ENCODE measurements at places on chromosomes 12 and 14.

- no peak for DNase-seq
Measured at GRCh38 chr12:71645268-71645667, 18.4 kb downstream of the ZFC3H1 start.

DNA sequence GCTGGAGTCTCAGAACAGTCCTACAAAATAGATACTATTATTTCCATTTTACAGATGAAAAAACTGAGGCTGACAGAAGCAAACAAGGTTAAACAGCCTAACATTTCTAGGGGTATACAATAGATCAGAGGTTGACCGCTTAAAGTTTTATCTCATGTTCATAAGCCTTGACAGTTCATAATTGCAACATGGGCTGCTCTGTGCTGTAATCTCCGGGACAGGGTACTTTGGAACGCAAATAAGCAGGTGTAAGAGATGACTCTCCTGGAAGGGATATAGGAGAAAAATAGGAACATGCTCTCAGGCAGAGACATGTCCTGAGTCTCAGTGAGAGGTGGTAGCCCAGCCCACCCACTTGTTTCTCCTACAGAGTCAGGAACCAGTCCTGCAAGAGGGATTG lies 72.8 kb upstream of the RBM19 start:
- no peak for DNase-seq

- DNase-seq, result no peak
Measured at GRCh38 chr14:36553656-36554260, 28.7 kb downstream of the NKX2-8 start.

DNA sequence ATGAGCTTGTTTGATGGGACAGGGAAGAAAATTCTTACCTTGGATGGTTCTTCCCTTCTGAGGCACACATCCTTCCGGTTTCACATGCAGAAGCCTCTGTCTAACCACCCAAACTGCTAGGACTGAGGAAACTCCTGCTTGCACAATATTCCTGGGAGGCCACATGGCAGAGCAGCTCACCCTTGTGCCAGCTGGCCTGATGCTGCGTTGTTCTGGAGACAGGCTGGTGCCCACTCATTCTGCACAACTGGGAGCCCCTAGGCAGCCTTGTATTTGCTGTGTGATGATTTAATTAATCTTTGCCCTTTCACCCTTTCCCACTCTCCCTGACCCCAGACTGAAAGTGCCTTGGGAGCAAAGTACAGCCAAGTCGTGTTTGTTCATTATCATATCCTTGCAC lies 130.8 kb downstream of the RTN1 start:
- DNase-seq, result no peak

DNA sequence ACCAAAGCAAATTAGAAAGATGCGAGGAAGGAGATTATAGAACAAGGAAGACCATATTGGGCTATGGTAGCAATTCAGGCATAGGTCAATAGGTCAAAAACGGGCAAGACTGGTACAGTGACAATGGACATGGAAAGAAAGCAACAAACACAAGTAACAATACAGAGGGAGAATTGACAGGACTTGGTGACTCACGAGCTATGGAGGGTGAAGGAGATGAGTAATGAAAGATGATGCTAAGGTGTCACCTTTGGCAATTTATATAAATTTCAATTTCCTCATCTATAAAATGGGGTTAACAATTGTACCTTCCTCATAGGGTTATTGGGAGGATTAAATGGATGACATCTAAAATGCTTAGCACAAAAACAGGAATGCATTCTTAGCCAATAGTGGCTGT lies 15.1 kb upstream of the DUSP16 start:
- DNase-seq, result no peak

DNA sequence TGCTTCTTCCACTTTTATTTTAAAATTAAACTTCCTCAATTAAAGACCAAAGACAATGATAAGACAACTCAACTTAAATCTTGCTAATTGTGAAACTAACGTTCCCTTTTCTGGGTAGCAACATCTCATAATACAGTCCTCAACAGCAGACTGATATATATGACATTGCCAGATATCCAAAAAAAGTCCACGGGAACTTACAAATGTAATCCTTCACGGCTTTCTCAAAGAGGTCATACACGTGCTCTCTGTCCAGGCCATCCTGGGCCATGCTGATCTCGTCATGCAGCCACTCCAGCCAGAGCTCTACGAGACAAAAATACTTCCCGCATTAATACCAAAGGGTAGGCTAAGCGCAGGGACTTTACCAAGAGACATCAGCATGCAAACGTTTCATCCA lies 13.3 kb downstream of the SART3 start:
- no peak for DNase-seq

DNA sequence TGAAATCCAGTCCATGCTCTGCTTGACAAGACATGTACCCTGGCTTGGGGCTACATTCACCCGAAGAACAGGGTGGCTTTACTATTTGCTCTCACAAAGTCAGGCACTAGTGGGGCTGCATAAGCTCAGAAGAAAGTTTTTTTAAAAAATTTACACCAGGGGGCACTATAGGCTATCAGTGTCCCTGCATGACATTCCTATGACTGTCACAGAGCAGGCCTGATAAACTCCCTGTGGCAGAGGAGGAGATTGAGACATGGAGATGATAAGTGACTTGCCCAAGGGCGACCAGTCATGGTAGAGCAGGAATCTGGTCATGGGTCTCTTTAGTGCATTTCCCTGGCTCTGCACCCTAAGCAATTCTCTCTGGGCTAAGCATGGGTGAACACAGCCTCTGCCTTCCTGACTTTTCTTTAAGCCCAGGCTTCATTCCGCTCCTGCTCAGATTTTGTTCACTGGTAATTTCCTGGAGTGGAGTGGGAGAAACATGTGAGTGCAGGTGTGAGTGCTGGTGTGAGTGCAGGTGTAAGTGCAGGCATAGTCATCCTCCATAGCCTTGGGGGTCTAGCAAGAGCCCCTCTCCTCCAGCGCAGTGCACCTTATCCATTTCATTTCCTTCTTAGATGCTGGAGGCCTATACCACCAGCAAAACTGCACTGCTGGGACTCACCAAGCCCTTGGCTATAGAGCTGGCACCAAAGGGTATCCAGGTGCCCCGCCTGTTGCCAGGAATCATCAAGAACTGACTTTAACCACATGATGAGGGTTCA lies 91.6 kb downstream of the DHRS2 start:
- DNase-seq, result no peak

DNA sequence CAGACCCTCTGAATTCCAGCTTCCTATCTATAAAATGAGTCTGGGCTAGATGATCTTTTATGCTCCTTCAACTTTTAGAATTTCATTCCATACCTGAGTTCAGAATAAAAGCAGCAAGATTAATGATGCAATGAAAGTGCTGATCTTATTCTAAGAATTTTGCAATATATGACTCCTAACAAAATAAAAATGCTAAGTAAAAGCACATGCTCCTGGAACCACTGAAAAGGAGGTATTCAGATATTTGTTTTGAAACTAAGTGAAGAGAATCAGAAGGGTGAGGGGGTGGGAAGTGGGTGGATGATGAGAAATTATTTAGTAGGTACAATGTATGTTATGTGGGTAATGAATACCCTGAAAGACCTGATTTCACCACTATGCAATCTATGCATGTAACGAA lies 216.6 kb downstream of the PTPRO start:
- DNase-seq, result no peak

GRCh38 chr12:93065896-93066295 lies 136.8 kb upstream of the EEA1 start:
- no peak for DNase-seq

DNA sequence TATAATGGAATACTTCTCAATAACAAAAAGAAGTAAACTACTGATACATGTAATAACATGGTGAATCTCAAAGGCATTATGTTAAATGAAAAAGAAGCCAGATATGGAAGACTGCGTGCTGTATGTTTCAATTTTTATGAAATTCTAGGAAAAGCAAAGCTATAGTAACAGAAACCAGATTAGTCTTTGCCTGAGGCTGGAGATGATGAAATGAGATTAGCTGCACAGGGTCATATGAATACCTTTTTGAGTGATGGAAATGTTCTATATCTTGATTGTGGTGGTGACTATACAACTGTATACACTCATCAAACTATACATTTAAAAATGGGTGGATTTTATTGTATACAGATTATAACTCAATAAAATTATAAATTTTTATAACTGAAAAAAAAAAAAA lies 113.5 kb downstream of the TMEM30B start:
- no peak for DNase-seq

- DNase-seq, result no peak
Measured at GRCh38 chr12:27623645-27624044, 72.6 kb upstream of the REP15 start.

GRCh38 chr14:73153272-73153671 lies 17.0 kb downstream of the PSEN1 start:
- DNase-seq, result no peak

DNA sequence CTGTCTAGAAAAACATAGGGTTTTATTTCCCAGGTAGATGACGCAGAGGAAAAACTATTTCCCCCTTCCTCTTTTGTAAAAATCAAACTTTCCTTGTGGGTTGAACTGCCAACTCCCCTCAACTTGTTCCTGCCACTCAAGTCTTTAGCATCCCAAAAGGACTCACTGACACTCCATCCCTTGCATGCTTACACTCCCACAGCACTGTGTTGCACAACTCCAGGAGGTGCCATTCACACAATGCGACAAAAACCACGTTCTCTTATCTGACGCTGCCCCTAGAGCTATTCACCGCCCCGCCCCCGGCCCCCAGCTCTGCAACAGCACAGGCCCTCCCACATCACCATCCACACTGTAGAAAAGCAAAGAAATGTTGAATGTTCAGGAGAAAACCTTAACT lies 16.9 kb upstream of the STON2 start:
- DNase-seq, result no peak

DNA sequence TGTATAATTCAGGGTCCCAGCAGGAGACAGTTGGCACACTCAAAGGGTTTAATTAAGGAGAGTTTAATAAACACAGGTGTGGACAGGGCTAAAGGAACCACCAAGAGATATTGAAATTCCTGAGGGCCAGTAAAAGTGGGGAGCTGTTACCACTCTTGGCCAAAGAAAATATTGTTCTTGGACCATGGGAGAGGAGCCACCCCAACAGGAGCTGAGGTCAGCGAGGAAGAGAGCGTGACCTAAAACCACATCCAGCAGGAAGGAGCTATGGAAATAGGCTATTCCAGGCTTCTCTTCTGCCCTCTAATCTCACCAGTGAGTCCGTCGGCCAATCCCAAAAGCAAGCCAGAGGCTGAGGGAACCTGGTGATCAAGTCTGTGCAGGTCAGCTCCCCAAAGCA lies 390.8 kb downstream of the MED13L start:
- DNase-seq, result no peak

- DNase-seq, result no peak
Measured at GRCh38 chr12:40515041-40515816, 177.0 kb upstream of the CNTN1 start.

GRCh38 chr12:91422811-91423692 lies 240.4 kb upstream of the DCN start:
- DNase-seq, result no peak

DNA sequence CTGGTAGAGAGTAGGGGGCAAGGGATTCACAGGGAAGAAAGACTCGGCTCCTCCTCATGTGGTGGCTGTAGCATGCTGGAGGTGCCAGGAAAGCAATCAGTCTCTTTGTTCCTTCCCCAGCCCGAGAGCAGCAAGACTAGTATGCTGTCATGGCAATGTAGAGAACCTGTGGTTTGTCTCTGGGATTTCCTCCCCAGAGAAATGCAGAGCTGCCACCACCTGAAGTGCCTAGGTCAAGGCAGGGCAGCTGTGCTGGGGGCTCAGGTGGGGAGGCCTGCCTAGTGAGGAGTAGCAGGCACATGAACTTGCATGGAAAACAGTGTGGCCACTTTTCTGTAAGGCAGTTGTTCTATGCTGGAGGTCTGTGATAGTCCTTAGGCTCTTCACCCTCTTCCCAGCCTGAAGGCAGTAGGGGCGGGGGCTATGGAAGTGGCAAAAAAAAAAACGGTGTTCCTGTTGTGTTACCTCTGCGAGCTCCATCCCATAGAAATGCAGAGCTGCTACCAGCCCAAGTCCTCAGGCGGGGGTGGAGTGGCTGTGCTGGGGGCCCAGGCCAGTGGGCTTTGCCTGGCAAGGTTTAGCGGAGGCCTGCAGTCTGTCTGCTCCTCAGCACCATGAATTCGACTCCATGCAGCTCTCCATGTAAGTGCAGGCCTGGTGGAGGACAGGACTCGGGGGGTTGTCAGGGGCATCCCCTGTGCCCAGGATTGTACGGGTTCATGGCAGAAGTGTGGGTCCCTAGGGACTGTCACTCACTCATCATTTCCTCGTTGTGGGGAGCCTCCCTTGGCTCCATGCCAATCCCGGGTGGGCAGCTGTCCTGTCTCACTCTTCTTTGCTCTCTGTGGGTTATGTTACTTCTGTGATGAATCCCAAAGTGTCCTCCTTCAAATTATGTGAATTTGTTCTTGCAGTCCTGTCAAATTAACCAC lies 4.1 kb upstream of the CLEC4D start:
- no peak for DNase-seq

DNA sequence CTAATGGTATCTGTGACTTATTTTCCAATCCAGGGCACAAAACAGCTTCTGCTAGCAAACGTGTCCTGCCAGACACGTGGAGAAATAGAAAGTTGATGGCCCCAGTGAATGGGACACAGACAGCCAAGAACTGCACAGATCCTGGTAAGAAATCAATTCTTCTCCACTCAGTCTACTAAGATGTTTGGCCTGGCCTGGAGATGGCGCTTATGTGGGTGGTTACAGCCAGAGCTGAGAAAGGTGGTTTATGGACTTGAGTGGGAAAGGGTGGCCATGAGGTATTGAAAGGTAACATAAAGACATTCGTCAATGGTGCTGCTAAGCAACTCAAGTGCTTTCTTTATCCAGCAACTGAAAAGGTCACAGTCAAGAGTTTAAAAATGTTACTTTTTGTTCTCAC lies 2.9 kb downstream of the SLC24A4 start:
- no peak for DNase-seq

- no peak for DNase-seq
Measured at GRCh38 chr12:570921-571794, 92.1 kb downstream of the NINJ2 start.

- DNase-seq, result no peak
Measured at GRCh38 chr14:55904086-55904485, 214.1 kb upstream of the PELI2 start.

- DNase-seq, result no peak
Measured at GRCh38 chr14:74400919-74401503, 25.0 kb downstream of the SYNDIG1L start.

- no peak for DNase-seq
Measured at GRCh38 chr14:37232907-37233481, 35.3 kb downstream of the MIPOL1 start.

DNA sequence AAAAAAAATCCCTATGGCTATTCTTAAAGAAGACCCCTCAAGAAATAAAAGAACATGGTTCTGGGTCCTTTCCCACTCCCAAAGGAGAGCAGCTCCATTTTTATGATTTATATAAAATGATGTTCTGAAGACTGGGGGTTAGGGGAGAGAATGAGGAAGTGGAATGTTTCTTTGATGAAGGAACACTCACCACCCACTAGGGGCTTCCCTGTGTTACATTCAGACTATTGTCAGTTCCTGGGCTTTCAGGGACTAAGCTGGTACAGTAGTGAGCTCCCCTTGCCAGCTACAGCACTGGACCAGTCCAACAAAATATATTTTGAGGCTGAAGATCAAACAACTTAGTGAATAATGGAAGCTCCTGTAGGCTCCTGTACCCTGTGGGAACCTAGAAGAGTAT lies 98.9 kb downstream of the HMGA2 start:
- no peak for DNase-seq
